ENCODE measurements at places on chromosomes 2 and 18.

- DNase-seq: no peak
These were observed 45.4 kb downstream of the ST8SIA5 start for GRCh38 chr18:46711444-46711863.

DNA sequence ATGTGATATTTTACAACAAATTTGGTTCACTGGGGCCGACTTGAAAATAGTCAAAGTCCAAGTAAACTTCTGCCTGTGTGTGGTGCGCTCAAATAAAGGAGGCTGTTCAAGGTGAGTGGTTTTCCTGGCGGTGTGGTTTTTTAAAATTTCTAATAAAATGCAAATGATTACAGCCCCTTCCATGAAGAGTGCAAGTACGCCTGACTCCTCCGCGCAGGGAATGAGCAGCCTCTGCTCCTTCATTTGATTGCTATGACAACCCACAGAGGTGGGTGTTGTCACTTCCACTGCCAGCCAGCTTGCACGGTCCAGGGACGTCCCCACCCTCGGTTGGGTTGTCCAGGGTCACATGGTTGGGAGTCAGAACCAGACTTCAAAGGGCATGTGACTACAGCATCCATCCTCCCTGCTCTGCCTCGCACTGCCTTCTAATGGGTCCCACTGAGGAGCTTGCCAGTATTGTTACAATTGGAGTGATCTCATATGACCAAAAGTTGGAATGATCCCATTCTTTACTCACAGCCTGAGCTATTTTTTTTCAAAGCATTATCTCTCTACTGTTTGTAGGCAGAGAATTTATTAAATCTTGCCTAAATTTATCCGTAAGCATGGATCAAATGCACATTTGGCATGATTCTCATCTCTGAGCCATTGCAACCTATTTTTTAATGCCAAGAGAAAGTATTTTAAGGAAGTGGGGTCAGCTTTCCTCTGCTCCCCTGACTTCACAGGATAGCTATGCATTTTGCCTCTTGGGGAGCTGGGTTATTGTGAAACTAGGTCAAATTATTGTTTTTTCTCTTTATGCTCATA, 121.3 kb downstream of the AGAP1 start:
- DNase-seq: peak; percentile 81

DNA sequence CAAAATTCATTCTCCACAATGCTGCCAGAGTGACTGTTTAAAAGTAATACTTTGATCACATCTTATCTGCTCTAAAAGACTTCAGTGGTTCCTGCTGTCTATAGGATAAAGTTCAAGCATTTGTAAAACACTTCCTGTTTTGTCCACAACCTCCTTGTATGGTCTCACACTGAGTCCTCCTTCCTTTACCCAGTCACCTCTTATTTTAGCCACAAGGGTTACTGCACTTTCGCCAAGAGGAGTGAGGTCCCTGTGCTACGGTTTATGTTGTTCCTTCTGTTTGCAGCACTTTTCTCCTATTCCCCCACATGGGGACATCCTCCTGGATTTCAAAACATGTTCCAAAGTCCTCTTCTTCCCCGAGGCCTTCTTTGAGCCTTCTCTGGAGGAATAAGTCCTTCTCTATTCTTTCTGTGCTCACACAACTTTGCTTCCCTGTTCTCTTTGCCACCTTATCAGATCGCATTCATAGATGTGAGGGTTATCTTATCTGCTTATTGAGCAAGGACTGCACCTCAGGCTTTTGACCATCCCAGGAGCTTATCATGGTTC, 112.2 kb upstream of the NABP1 start:
- DNase-seq: no peak

- DNase-seq: no peak
These were observed 914.8 kb downstream of the DCDC2C start for GRCh38 chr2:4618141-4618540.

- DNase-seq: no peak
These were observed 661 bp upstream of the MGAT5 start for GRCh38 chr2:134253117-134253704.

DNA sequence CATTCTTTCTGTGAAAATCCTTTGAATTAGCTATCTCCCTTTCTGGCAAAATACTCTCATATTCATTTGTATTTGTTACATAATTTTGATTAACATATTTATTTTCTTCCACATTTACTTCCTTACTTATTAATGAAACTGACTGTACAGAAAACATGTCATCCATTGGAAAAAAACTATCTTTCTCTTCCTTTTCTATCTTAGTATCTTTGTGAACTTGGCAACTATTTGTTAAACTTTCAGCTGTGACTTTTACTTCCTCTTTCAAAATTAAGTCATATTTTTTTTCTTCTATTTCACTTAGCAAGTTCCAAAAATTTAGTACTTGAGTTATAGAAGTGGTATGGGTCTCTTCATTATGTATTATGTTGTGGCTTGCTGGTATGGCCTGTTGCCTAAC, 2.6 kb downstream of the RAD51AP2 start:
- DNase-seq: no peak

DNA sequence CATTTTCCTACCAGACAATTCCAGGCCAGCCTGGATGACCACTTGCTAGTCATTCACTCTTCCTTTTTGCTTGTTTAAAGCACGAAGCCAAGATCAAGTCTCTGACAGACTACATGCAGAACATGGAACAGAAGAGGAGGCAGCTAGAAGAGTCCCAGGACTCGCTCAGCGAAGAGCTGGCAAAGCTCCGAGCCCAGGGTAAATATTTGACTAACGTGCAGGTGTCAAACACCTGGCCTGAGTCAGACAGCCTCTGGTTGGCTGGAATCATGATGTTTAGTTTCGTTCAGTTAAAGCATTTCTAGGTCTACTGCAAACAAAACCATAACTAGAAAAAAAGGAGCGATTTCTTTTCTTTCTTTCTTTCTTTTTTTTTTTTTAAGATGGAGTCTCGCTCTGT, 44.2 kb upstream of the LYPD6B start:
- no peak for DNase-seq

DNA sequence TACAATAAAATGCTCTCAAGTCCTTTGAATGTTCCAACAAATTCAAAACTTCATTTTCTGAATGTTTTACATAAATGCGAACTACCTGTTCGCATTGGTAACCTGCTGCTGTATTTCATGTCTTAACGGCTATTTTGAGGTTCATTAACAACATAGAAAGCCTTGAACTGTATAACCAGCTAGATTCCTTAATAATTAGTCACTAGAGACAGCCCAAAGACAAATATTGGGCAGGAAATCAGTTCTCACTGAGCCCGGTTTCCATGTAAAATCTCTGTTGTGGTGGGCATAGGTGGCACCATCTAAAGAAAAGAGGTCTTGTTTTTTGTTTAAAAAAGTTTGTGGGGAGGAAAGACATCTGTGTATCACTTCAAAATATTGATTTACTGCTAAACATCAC, 29.2 kb downstream of the PDIA6 start:
- DNase-seq: no peak

Measured in amygdala (tissue), 56 donors.